ENCODE measurements at places on chromosomes 5 and 9. TPM values are rescaled to one million over a fixed set of nuclear protein-coding genes. Genes with fewer than 3 reads are reported as not detected.

DNA sequence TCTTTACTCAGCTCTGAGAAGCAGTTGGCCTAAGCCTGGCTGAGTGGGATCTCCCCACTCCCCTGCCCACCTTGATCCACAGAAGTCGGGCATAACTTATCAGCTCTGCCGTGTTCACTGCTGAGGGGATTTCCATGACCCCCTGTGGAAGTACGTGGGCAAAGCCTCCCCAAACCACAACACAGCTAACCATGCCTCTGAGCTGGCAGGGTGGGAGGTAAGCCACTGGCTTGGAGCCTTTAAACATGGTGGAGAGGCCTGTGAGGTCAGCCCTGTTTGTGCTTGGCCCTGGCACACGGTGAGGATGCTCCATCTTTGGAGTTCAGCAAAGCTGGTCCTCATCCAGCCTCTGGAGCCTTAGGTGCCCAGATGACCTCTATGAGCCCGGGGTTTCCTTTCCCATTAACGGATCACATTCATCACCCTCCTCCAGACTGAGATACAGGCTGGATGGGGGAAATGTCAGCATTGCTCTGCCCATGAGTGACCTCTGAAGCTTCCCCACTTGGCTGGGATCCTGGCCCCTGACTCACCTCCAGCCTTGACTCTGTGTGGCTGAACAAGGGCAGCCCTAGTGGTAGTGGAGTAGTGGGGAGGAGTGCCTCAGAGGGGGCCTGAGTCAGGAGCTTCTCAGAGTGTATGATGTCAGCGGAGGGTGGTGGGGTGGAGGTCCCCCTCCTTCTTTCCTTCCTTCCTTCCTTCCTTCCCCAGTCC, 6.2 kb downstream of the PDLIM4 start:
- H3K4me1 ChIP-seq = peaks cover 12% of the 10 kb centered on the region
- H3K4me3 ChIP-seq = no peak overlapping the region
- peak; percentile 7 for DNase-seq
- no peak overlapping the region for H3K27ac ChIP-seq

- H3K4me1 ChIP-seq = peaks cover 12% of the 10 kb centered on the region
- H3K4me3 ChIP-seq = no peak overlapping the region
- no peaks in the 10 kb centered on the region for H3K36me3 ChIP-seq
- no peak overlapping the region for H3K27ac ChIP-seq
- no peak for DNase-seq
- peaks cover 68% of the 10 kb centered on the region for H3K27me3 ChIP-seq
Observed at GRCh38 chr9:97845130-97845529, 7.9 kb upstream of the FOXE1 start.

DNA sequence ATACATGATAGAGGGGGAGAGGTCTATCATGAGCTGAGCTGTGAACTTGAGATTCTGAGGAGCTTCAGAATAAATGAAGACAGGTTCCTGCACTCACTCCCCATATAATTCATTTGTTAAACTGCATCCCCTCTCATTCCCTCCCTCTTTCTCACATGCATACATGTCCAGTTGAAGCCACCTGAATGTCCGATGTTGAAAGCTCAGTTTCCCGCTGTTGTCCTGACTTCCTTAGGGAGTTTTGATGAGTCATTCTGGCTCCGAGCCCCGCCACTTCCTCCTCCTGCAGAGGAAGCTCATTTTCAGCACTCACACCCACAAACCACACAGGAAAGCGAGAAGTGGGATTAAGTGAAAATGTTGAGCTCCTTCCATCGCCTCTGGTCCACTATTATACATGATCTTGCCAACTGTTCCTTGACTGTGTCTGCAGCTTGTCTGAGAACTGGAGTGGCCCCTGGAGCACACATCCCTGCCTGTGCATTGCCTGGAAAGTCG, 121.2 kb downstream of the CEMIP2 start:
- peaks cover 8% of the 10 kb centered on the region for H3K4me1 ChIP-seq
- H3K27ac ChIP-seq = no peak overlapping the region
- DNase-seq = peak; percentile 21
- H3K36me3 ChIP-seq = no peaks in the 10 kb centered on the region
- no peak overlapping the region for H3K4me3 ChIP-seq

- H3K4me1 ChIP-seq = peaks cover 19% of the 10 kb centered on the region
- H3K4me3 ChIP-seq = no peak overlapping the region
- H3K27me3 ChIP-seq = peaks cover 29% of the 10 kb centered on the region
- no peak for DNase-seq
- H3K36me3 ChIP-seq = no peaks in the 10 kb centered on the region
- H3K27ac ChIP-seq = no peak overlapping the region
Observed at GRCh38 chr5:72141440-72142355, 34.4 kb downstream of the MAP1B start.

GRCh38 chr5:136661026-136661425, 295.7 kb upstream of the TRPC7 start:
- H3K27me3 ChIP-seq = no peaks in the 10 kb centered on the region
- H3K36me3 ChIP-seq = no peaks in the 10 kb centered on the region
- no peaks in the 10 kb centered on the region for H3K4me1 ChIP-seq

GRCh38 chr9:99303177-99303576, 81.1 kb downstream of the SEC61B start:
- DNase-seq = no peak
- H3K27ac ChIP-seq = no peak overlapping the region
- H3K36me3 ChIP-seq = no peaks in the 10 kb centered on the region
- no peaks in the 10 kb centered on the region for H3K27me3 ChIP-seq
- no peak overlapping the region for H3K4me3 ChIP-seq

GRCh38 chr9:114193090-114193489, 37.8 kb downstream of the COL27A1 start:
- no peaks in the 10 kb centered on the region for H3K4me1 ChIP-seq
- DNase-seq = no peak
- H3K27ac ChIP-seq = no peak overlapping the region
- H3K36me3 ChIP-seq = peaks cover 3% of the 10 kb centered on the region
- no peaks in the 10 kb centered on the region for H3K27me3 ChIP-seq
- no peak overlapping the region for H3K4me3 ChIP-seq

DNA sequence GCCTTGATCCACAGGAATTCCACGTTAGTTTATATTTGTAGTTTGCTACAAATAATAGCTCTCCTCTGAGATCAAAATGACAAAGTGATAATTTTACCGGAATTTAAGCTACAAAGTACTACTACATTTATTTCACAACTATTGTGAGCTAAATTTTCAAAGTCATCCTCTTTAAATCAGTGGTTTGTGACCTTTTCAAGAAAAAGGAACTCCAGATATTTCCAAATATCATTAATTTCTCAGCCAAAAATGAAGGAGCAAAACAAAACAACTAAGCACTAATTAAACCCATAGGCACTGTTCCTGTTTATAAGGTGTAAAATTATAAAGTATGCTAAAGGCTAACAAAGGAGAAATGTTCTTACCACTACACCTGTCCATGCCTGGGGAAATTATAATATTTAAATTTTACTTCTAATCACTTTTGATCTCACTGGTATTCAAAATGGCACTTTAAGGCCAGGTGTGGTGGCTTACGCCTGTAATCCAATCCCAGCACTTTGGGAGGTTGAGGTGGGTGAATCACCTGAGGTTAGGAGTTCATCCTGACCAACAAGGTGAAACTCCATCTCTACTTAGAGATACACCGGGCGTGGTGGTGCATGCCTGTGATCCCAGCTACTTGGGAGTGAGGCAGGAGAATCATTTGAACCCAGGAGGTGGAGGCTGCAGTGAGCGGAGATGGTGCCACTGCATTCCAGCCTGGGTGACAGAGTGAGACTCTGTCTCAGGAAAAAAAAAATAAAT, 77.5 kb downstream of the CEMIP2 start:
- peaks cover 44% of the 10 kb centered on the region for H3K36me3 ChIP-seq
- DNase-seq = no peak
- H3K27ac ChIP-seq = no peak overlapping the region
- H3K4me1 ChIP-seq = peaks cover 20% of the 10 kb centered on the region

DNA sequence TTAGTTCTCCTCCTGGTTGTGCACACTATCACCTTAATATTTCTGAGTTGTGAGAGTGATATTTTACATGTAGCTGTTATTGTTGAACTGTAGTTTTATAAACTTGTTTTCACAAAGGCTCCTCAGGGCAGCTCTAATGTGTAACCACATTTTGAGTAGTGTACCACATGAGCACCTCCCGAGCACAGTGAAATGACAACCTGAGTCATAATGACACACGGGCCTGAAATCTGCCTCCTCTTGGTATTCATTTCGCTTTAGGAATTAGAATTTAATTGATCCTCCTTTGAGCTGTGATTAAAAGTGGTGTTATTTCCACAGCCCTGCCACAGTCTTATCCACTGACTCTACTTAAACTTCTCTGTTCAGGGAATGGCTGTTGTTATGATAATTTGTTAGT, 7.9 kb downstream of the MTRR start:
- peak; percentile 45 for DNase-seq
- H3K27me3 ChIP-seq = no peaks in the 10 kb centered on the region
- H3K4me3 ChIP-seq = no peak overlapping the region
- peaks cover 64% of the 10 kb centered on the region for H3K4me1 ChIP-seq
- H3K27ac ChIP-seq = no peak overlapping the region

- peak overlapping the region; percentile 90 for H3K27ac ChIP-seq
- peaks cover 39% of the 10 kb centered on the region for H3K4me1 ChIP-seq
- H3K4me3 ChIP-seq = peak overlapping the region; percentile 80
- H3K27me3 ChIP-seq = no peaks in the 10 kb centered on the region
Observed at GRCh38 chr5:36242534-36243485, 1.1 kb upstream of the NADK2 start.

DNA sequence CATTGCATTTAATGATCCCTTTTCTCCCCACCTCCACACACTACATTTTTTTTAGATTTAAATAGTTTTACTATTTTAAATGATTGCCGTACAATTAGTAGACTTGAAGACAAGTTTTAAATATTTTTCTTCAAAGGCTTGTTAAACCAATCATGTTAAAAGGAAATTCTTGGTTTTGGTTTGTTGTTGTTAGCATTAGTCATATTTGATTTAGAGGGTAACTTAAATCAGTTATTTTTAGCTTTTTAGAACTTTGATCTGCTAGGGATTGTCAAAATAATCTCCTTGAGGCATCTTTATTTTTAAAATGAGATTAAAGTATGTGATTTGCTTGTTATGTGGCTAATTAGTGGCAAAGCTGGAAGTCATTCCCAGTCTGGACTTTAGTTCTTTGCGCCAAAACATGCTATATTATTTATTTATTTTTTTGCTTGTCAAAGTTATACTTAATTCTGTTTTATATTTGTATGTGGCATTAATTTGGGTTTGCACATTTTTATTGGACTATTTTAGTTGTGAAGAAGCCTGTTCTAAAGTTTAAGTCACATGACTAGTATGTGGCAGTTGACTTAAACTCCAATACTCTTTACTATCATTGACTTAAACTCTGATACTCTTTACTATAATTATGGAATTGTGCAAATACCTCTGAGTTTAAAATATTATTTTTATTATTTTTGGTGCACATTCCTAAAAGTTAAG, 14.7 kb downstream of the ITGA1 start:
- no peaks in the 10 kb centered on the region for H3K27me3 ChIP-seq
- H3K27ac ChIP-seq = no peak overlapping the region
- peaks cover 38% of the 10 kb centered on the region for H3K36me3 ChIP-seq

- H3K27me3 ChIP-seq = no peaks in the 10 kb centered on the region
- no peak overlapping the region for H3K4me3 ChIP-seq
Observed at GRCh38 chr5:107067395-107067794, 603.3 kb downstream of the EFNA5 start.

IQGAP2 gene
- total RNA-seq = 54.6 TPM

ECSCR gene
- total RNA-seq = 0.81 TPM

SLIT3 gene
- total RNA-seq = 0.43 TPM

CDC20B gene
- total RNA-seq = not detected
